ENCODE measurements at places on chromosomes 11 and 22.

- DNase-seq, result no peak
Observed at GRCh38 chr11:10414659-10415058, 40.4 kb upstream of the AMPD3 start.

GRCh38 chr11:120538707-120539106 is 27.2 kb downstream of the GRIK4 start:
- DNase-seq, result no peak

- no peak for DNase-seq
Observed at GRCh38 chr11:35478471-35479091, 46.8 kb downstream of the PAMR1 start.

- peak; percentile 75 for DNase-seq
Observed at GRCh38 chr11:125072218-125072960, 9.3 kb downstream of the SLC37A2 start.

- DNase-seq, result no peak
Observed at GRCh38 chr22:38108561-38109319, 1.7 kb downstream of the BAIAP2L2 start.

DNA sequence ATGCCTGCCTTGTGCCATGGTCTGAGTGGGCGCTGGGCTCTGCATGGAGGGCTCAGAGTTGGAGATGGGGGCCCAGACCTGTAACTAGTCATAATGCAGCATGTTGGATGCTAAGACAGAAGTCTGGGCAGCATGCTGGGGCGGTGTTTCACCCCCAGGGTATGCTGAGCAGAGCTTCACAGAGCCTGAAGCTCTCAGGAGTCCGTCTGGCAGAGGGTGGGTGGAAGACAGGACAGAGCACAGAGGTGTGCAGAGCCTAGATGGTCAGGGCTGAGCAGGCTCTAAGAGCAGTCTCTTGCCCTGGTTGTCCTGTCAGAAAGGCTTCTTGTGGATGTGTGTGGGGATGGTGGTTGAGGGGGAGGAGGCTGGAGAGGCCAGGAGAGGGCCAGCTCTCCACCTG is 7.2 kb downstream of the TAF6L start:
- no peak for DNase-seq

- no peak for DNase-seq
Observed at GRCh38 chr11:117604336-117604995, 192.6 kb downstream of the DSCAML1 start.

- DNase-seq, result no peak
Observed at GRCh38 chr11:17695454-17696441, 23.6 kb upstream of the MYOD1 start.

DNA sequence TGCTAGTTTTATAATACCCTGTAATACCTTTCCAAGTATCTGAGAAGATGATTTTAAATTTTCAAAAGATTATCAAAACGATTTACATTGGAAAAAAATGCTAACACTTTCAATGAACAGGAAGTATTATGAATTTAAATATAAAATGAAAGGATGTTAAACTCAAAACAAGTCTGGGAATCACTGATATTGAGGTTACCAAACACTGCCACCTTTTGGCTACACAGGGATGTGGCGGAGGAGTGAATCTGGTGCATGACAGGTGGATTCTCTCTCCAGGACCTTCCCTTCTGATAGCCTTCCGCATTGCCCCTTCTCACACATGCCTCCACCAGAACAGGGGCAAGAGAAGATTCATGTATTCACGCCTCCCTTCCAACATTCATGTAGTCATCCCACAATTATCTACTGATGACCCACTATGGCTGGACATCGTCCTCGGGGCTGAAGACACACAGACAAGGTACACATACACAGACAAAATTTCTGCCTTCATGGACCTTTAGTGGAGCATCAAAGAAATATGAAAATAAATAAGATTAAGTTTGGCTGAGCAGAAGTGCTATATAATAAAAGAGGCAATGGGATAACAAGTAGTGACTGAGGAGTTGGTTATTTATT is 34.7 kb downstream of the ATG16L2 start:
- DNase-seq, result no peak

DNA sequence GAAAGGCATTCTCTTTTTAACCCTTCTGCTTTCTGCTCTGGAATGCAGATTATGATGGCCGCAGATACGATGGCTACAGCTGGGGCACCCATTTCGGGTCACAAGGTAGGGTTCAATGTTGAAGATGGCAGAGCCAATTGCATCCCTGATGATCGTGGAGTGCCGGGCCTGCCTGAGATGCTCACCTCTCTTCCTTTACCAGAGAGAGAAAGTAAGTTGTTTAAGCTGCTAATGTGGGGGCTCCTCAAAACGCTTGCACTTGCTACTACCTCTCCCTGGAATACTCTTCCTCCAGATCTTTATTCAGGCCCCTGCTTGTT is 50.8 kb upstream of the PRDM11 start:
- no peak for DNase-seq

DNA sequence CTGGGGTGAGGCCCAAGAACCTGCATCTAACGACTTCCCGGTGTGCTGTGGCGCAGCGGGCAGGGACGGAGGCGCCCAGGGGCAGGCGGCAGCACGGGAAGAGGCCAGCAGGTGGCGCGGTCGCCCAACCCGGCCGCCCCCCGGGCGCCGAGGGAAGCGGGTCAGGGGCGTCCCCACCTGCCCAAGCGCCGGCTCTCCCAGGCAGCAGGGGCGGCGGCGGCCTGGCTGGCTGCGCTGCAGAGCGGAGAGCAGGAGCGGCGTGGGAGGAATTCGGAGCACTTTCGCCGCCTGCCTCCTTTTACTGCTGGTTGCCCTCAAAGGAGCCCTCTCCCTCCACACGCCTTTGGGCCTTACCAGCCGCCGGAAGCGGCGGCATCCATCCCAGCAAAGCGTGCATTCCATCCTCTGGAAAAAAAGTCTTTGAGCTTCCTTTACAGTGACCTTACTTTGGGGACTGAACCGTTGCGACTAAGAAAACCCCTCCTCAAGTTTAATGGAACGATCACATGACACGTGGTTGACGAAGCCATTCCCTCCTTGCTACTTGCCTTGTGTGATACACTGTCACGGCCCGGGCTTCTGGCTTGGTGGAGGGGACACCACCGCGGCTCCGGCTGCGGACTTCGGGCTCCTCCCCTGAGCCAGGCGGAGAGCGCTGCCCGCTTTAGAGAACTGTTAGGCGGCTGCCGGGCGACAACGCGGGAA is 106.8 kb upstream of the CLMP start:
- peak; percentile 81 for DNase-seq

DNA sequence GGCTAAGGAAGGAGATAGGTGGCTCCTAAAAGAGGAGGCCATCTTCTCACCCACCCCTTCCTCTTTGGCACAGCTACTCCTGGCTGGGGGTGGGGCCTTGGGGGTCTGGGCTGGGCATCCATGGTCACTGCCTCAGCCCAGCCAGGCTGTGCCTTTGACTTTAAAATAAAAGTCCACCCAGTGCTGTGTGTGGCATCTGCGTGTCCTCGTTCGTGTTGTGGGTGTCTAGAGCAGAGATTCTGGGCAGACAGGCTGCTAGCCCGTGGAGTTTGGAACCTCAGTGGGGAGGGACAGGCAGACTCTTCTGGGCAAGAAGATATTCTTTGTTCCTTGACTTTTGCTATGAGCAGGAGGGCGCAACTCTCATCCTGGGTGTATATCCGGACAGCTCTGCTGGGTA is 13.1 kb downstream of the RPS6KA4 start:
- DNase-seq, result no peak

DNA sequence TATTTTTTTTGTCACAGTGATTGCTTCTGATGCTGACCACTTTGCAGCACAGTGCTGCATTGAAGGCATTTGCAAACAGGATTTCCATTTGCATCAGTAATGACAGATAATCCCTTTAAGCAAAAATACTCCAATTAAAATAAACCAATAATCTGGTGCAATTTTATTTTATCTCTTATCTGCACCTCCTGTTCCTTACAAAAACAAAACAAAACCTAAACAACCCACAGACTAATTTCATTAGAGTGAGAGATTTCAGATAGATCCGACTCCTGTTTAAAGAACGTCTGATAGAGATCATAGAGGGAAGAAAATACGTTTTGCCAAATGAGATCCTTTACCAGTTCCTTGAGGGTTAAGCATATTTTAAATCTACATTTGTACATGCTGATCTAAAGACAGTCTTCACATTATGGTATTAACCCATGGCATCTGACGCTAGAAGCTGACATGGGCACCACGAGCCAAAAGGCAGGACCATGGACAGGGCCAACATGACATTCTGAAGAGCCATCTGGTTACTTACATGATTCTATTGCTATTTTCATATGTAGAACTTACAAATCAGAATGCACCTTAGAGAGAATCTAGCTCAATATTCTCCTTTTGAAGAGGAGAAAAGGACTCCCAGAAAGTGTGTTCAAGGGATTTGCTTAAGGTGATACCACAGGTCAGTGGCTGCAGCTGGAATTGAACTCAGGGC is 286.2 kb upstream of the NARS2 start:
- DNase-seq, result no peak

DNA sequence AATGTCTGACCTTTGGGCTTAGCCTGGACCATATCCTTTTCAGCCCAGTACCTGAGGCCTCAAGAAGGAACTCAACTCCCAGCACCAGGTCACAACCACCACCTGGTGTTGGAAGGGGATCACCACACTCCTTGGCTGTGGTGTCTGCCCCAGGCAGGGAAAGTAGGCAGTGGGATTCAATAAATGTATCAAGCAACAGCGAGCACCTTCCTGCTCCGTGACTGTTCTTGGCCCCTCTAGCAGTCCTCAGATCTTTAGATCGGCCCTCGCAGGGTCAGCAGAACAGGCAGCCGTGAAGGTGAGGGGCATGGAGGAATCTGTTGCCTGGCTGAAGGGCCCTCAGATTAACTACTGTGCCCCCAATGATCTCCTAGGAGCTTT is 15.9 kb downstream of the ARFGAP2 start:
- DNase-seq, result no peak

- DNase-seq, result no peak
Observed at GRCh38 chr11:61601512-61601911, 20.6 kb upstream of the SYT7 start.

- DNase-seq, result no peak
Observed at GRCh38 chr11:123460012-123460700, 30.1 kb downstream of the GRAMD1B start.

DNA sequence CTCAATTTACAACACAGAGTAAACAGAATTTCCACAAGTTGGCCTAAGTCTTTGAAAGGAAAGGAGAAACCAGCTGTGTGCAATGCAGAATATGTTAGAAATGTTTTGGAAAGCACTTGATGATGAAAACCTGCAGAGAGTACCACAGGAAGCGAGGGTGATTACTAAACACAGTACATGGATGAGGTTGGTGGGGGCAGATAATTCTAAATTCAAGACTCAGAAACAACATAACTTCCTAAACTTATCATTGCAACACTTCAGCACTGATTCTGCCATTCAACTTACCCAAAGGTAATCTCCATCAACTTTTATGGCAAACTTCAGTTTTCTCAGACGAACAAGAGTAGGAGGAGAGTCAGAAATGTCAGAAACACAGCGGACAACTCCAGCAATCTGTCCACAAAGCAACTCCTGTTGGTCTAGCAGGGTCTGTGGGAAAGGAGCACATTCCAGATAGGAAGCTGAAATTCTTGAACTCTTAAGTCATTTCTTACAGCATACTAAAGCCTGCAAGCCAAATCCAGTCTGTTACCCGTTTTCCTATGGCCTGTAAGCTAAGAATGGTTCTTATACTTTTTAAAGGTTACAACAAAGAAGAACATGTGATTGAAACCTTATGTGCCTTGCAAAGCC is 6.8 kb downstream of the HPS4 start:
- DNase-seq, result no peak

- DNase-seq, result no peak
Observed at GRCh38 chr11:120186456-120186773, 24.4 kb upstream of the OAF start.

GRCh38 chr11:95829580-95830259 is 39.4 kb downstream of the CEP57 start:
- no peak for DNase-seq

DNA sequence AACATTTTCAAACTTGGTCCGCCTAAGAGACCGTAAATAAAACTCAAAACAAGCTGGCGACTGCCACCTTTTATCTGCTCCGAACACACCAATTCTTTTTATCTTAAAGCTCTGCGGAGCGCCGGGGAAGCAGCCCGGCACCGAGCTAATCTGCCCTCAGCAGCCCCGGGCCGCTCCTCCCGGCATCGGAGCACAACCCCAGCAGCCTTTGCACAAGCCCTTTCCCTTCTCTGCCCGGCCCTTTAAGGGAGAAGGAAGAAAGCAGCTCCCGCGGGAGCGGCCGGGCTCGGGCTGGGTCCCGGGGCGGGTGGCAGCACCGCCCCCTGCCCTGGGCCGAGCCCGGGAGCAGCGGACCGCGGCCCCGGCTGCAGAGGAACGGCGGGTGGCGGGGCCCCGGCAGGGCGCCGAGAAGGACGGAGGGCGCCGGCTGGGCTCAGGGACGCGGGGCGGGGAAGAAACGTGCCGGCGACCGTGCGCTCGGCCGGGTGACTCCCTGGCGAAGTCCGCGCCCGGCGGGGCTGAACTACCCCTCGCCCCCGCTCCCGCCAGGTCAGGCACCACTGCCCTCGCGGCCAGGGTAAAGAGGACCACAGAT is 133.6 kb upstream of the C11orf58 start:
- DNase-seq, result no peak

DNA sequence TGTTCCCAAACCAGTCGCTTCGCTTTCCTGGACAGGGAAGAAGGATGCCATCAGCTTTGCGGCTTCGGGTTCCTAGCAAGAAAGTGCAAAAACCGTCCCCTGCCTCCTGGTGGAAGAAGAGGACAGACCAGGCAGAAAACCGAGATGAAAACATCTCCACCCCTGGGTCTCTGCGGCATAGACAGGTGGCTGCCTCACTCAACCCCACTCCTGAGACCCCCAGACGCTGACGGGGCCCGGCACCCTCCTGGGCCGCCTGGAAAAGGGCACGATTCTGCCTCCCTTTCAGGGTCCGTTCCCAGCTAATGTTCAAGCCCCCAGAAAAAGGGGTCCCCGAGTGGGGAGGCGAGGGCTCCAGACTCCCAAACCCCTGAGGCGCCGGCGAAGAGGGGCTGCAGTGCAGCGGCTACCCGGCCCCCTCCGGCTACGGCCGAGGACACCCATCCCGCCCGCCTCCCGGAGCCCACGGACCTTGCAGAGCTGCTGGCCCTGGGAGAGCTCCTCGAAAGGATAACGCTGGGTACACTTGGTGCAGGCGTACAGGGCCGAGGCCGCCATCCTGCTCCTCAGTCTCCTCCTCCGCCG is 569 bp downstream of the FAM76B start:
- no peak for DNase-seq

Data from GM12891 (cell line).